ENCODE measurements at places on chromosomes 2 and 18.

- DNase-seq, result no peak
Measured at GRCh38 chr2:127659408-127660290, 13.7 kb downstream of the GPR17 start.

GRCh38 chr2:28654663-28655320 is 96.8 kb upstream of the PPP1CB start:
- DNase-seq, result no peak

- peak; percentile 10 for DNase-seq
Measured at GRCh38 chr18:63339920-63340484, 20.4 kb upstream of the BCL2 start.

DNA sequence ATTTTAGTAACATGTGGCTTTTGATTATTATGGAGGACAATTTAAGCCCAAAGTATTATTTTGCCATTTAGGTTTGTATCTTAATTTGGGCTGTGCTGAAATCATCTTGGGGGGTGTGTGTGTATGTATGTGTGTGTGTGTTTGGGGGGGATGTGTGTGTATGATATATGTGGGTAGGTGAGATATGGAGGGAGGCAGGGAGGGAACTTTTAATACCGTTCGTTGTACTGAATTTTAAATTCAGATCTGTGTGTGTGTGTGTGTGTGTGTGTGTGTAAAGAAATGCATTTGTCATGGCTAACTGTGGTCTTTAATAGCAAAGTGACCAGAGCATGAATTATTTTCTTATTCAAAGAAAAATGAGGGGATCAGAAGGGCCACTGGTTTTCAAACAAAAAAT is 113.7 kb downstream of the LTBP1 start:
- DNase-seq, result no peak

- no peak for DNase-seq
Measured at GRCh38 chr18:36680042-36680441, 148.8 kb downstream of the TPGS2 start.

GRCh38 chr2:127644066-127645025 is 1.6 kb upstream of the GPR17 start:
- no peak for DNase-seq

DNA sequence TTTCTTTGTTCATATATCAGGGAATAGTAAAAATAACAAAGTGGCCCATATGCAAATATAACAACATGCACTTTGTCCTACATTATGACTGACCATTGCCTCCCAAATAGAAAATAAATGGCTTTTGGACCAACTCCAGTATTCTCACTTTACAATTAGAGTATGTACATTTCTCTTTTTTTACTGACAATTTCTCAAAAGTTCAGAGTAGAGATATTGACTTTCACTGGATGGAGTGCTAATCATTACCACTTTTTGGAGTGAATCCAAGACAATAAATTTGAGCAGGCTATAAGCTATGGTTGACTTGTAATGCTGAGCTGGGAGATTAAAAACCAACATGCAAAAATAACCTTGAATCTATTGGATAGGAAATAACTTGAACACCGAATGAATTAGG is 987.4 kb downstream of the SUCLG1 start:
- DNase-seq, result no peak

DNA sequence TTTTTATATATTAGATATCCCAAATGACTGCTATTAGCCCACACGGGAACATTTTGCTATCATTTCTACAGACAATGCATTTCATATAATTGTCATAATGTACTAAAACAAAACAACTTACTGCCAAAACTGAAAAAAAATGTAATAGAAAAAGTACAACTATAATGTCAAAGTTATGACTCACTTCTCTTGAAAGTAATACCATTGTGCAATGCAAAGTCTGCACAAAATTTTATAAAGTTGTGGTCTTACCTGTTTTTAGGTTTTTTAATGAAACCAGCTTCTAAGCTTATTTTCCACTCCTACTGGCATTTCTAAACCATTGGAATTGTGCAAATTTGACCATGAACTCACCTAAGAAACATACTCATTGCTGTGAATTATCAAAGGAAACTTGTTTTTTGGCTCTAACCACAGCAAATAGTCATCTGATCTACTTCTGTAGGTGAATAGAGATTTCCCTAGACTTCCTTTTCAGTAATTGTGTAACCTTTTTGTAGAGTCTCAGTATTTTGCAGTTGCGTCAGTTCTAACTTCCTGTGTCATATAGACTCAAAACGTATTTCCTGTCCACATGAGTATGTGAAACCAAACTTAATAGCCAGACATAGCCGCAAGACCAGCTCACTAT is 31.9 kb upstream of the TFPI start:
- no peak for DNase-seq

DNA sequence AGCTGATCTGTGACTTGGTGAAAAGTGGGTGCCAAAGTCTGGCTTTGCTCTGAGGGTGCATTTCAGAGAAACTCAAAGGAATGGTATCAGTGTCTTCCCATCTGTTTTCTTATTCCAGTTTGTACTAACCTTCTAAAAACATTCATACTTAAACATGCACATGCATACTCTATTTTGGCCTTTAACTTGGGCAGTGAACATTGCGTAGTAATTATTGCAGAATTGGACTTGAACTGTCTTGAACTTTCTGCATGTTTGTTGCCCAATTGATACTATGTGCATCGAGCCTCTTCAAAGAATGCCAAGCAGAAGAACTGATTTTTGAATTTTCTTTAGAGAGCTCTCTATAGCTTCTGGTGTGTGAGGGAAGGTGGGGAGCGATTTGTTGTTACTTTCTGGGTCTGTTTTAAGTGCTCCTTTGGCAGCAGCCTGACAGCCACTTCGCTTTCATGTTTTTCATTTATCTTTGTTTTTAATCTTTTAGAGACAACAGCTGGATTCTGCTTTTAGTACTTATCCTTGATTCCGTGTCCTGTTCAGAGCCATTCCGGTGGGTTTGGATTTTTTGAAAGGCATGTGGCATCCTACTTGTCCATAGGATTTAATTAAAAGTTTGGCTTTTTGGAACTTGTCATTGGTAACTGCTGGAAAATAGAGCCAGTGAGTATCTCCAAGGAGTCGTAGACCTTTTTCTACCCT is 159.2 kb downstream of the RAPGEF4 start:
- DNase-seq, result no peak

DNA sequence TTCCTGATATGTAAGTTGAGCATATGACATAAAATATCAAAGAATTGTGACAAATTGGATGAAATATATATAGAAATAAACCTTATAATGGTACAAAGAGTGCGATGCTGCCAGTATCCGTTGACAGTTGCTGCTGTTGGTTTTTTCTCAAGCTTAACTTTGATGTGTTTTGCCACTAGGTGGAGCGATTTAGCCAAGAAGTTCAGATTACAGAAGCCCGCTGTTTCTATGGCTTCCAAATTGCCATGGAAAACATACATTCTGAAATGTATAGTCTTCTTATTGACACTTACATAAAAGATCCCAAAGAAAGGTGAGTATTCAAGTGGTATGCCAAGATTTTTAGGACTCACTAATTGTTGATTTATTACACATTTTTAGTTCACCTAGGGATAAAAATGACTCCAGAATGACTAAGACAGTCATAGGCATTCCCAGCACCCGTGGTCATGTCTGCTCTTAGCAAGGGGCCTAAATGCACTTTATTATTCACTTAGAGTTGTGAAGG is 2.1 kb downstream of the RRM2 start:
- no peak for DNase-seq

DNA sequence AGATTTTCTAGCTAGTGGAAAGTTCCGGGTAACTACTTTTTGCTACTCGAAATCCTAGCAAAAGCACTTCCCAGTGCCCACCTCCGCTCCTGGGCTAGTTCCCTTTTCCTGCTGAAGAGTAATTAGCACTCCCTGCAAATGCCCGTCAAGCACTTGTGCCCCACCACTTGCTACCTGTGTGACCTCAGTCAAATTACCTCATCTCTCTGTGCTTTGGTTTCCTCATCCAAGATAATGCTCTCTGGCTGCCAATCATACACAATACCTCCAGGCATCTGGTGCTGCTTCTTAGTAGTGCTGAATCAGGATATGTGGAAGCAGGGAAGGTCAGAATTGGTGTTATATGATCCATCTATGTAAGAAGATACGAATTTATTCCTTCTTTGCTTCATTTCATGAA is 102.1 kb upstream of the CDCA7 start:
- no peak for DNase-seq

DNA sequence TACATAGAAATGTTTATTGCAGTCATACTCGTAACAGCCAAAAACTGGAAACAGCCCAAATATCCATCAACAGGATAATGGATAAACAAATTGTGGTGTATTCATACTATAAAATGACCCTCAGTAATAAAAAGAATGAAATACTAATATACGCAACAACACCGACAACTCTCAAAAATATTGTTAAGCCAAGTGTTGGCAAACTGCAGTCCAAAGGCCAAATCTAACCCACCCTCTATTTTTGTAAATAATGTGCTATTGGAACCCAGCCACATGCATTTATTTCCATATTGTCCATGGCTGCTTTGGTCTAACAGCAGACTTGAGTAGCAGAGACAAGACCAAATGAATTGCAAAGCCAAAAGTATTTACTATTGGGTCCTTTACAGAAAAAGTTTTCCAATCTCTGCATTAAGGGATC is 151.0 kb downstream of the MREG start:
- DNase-seq, result no peak

- no peak for DNase-seq
Measured at GRCh38 chr18:79471597-79471996, 75.9 kb downstream of the NFATC1 start.

DNA sequence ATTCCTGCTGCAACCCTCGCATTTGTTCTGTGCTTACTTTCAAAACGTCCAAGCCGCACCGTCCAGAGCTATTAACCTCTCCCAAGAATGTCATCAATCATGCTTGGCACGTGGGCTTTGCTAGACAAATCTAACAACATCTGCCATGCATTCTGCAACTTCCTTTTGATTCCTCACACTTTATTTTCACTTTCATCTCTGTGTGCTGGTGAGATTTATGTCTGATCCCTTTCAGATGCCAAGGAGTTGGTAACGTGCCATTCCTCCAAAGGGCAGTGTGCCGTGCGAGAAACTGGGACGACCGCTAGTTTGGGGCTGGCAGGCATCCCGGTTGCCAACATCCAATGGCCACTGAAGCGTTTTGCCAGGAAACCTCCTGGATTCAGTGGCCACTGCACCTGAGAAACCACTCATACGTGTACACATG is 230.0 kb upstream of the PARD3B start:
- DNase-seq, result no peak

GRCh38 chr2:80482276-80482675 is 177.7 kb upstream of the LRRTM1 start:
- DNase-seq, result no peak

- peak; percentile 7 for DNase-seq
Measured at GRCh38 chr2:860259-860855, 90.3 kb upstream of the SNTG2 start.

DNA sequence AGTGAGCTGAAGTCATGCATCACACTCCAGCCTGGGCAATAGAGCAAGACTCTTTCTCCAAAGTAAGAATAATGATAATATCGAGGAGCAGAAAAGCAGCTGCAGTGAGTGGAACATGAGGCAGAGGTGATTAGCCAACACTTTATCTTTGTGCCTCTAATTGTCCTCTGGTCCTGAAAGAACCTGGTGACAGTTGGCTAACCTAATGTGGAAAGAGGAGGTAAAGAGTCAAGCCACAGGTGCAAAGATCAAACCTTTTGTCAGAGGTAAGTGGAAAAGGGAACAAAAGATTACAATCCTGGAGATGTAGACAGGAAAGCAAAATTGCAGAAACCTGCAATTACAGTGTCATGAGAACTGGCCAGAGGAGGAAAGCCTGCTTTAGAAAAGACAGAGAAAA is 53.5 kb upstream of the LCLAT1 start:
- DNase-seq, result no peak

GRCh38 chr2:122516775-122517174 is 761.3 kb downstream of the TSN start:
- DNase-seq, result no peak

DNA sequence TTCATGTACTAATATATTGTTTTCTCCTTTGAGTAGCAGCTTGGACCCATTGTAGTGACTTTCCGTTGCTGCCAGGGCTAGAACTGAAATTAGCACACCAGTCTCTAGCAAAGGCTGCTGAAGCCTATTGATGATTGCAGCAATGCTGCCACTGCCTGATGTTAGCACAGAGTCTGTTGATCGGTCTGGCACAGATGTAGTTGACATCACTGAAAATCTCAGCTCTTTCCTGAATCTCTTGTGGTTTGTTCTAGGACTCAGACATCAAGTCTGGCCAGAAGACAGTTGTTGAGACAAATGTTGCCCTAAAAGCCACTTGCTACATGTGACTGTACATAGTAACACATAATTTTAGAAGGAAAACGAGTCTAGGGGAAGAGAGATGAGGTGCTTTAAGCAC is 47.2 kb downstream of the VAPA start:
- DNase-seq, result no peak

- DNase-seq, result no peak
Measured at GRCh38 chr2:31383471-31384153, 30.9 kb downstream of the XDH start.

- no peak for DNase-seq
Measured at GRCh38 chr2:173821451-173821850, 143.7 kb downstream of the SP3 start.

- DNase-seq, result no peak
Measured at GRCh38 chr2:20637147-20637546, 13.8 kb downstream of the HS1BP3 start.

DNA sequence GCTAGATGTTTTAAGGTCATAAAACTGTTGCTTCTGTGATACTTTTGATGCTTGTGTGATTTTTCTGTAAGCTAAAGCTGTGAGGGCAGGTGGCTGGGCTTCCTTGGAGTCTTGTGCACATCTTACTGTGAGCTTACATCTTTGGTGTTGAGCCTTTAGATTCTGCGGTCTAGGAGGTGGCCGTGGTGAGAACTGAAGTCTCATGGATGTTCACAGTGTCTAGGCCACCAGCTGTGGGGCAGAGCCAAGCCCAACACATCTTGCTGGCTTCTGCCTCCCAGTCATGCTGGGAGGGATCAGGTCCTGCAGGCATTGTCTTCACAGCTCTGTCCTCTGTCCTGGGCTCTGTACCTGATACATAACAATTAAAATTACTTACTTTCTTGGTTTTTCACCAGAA is 219.7 kb upstream of the HS6ST1 start:
- DNase-seq, result no peak

DNA sequence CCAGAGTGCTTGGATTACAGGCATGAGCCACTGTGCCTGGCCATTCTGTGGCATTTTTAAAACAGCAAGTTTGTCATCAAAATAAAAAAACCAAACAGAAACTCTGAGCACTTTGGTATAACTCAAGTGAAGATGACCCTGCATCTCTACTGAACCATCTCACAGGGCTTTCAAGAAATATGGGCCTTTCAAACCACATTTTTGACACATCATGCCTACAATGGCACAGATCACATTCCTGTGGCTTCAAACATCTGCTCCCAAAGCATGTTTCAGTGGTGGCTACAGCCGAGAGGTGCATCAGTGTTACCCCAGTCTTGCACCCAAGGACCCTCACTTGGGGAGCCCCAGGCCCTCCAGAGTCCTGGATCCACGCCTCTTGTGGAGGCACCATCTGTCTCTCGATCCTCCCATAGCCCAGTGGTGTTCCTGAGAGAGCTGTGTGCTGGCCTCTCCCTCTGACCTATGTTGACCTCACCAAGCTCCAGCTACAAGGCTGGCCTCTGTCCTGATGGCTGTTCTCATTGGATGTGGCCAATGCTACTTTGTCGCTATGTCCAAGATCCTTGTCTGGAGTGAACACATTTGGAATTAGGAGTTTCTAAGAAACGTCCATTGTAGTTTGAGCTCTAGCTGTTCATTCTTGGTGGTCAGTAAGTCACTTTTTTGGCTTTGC is 55.2 kb upstream of the RALBP1 start:
- DNase-seq, result no peak

- no peak for DNase-seq
Measured at GRCh38 chr2:240567872-240568677, at the start of gene RNPEPL1. Gene RNPEPL1, plus strand, starts transcription at chr2:240568484. Its CDS starts 103 bp downstream, at chr2:240568587.

Data from HCT116 (cell line).